Body of pancreas (tissue), 4 donors: ENCODE measurements at places on chromosomes 5 and 9. TPM values are rescaled to one million over a fixed set of nuclear protein-coding genes. Genes with fewer than 3 reads are reported as not detected.

GRCh38 chr5:96708600-96708999, 46.4 kb downstream of the CAST start:
- no peak for DNase-seq

GRCh38 chr9:75197561-75197960, 109.2 kb downstream of the OSTF1 start:
- no peak for DNase-seq

GRCh38 chr5:9924614-9925013, 294.5 kb upstream of the TAS2R1 start:
- DNase-seq = no peak

- DNase-seq = no peak
Measured at GRCh38 chr5:34915856-34916192, 313 bp downstream of the BRIX1 start.

Gene SNX30
- 4.6 TPM for total RNA-seq

Gene MAMDC2
- 4.0 TPM for total RNA-seq

Gene FOXD4L5
- not detected for total RNA-seq

GRCh38 chr9:84239343-84239742, 101.2 kb downstream of the SLC28A3 start:
- DNase-seq = no peak

GRCh38 chr5:179256328-179257175, 88.7 kb downstream of the ADAMTS2 start:
- DNase-seq = no peak

- DNase-seq = no peak
Measured at GRCh38 chr5:88398316-88398715, 129.7 kb upstream of the TMEM161B start.

GRCh38 chr5:31573494-31574142, 41.5 kb downstream of the C5orf22 start:
- DNase-seq = no peak

DNA sequence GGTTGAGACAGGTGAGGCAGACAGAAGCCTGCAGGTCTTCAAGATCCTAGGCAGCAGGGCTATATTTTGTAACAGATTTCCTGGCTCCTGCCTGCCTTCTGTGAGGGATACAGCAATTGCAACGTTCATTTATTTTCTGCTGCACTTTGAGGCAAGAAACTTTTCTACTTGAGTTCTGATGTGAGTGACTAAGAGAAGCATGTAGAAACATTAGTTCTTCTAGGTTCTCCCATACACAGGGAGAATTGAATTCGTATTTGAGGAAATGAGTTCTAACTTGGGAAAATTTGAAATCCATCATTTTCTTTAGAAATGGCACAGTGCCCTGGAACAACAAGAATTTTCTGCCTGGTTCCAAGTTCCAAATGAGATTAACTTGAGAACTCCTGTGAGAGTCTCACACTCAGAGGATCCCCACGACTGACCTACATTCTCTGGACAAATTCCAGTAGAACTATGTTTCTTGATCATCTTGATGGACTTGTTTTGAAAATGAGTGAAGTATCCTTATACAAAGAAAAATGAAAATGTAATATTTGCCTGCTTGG, 15.0 kb downstream of the MAMDC2 start:
- no peak for DNase-seq

DNA sequence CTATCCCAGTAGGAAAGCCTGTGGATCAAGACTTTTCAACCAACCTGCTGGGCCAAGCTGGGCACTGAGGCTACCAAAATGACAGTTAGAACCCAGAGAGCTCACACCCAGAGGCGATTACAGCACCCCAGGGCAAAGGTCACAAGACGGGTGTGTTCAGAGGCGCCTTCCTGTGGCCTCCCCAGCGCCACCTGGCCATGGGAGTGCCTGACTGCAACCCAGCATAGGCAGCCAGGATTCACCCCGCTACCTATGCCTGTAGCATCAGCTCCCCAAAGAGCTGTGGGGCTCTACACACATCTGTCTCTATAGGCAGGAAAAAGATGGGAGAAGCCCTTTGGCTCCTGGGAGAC, 33.5 kb downstream of the PDGFRB start:
- no peak for DNase-seq

Gene FOXE1
- total RNA-seq = not detected

Gene OTP
- total RNA-seq = not detected

GRCh38 chr9:37364136-37364535, 58.4 kb upstream of the GRHPR start:
- no peak for DNase-seq

DNA sequence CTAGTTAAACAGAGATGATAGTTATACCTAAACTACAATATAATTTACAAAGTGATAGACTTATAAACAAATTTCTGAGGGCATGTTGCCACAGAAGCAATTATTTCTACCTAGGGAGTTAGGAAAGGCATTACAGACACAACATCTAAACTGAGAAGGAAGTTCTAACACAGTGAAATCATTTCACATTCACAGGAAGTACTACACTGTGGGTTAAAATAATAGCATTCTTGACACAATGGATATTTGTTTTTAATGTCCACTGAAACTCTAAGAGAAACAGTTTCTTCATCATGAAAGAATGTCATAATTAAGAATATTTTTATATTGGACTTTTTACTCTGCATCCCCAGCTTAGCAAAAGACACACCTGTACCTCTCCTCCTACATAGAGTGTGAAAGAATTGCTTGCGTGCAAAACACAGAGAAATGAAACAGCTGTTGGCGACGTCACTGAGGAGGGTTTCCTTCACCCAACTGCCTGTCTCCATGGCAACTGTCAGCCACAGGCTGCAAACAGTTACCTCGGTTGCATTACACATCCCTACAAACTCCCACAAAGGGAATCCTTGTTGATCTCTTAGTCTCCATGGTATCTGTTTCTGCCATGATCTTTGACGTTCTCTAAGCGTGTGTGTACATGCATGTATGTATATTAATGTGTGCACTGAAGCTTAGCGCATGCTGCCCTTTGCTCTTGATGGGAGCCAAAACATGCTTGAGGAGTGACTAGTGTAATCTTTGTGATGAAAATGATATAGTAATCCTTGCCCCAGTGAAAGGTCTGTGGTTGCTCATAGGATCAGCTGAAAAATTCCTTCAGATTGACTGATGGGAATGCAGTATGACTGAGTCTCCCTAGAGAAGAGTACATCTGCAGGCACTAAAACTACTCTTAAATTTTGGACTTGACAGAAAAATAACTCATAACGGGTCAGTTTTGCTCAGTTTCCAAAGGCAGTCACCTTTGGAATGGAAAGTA, 168.5 kb downstream of the ACTL7B start:
- no peak for DNase-seq
